ENCODE measurements at places on chromosomes 5 and 9.

GRCh38 chr9:22214497-22215031, 205.5 kb upstream of the CDKN2B start:
- DNase-seq = peak; percentile 34

DNA sequence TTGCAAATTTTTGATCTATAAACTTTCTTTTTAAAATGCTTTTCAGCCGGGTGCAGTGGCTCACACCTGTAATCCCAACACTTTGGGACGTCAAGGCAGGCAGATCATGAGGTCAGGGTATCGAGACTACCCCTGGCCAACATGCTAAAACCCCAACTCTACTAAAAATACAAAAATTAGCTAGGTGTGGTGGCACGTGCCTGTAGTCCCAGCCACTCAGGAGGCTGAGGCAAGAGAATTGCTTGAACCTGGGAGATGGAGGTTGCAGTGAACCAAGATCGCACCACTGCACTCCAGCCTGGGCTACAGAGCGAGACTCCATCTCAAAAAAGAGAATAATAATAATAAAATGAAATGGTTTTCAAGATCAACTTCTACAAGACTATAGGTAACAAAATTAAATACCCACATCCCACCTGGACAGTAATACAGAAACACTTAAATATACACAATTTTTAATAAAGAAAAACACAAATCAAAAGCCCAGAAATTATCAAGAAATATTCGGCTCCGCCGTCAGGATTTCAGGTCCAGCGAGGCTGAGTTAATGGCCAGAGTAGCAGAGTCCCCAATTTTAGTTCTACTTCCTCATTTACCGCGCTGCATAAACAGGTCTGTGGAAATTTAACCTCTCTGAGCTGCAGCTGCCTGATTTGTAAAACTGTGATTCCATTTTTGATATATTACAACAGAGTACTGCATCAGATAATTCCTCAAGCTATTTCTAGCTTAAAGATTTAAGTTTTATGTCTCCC, 4.0 kb downstream of the TUT7 start:
- DNase-seq = no peak

GRCh38 chr5:115524199-115524847, 20.3 kb downstream of the FEM1C start:
- no peak for DNase-seq

DNA sequence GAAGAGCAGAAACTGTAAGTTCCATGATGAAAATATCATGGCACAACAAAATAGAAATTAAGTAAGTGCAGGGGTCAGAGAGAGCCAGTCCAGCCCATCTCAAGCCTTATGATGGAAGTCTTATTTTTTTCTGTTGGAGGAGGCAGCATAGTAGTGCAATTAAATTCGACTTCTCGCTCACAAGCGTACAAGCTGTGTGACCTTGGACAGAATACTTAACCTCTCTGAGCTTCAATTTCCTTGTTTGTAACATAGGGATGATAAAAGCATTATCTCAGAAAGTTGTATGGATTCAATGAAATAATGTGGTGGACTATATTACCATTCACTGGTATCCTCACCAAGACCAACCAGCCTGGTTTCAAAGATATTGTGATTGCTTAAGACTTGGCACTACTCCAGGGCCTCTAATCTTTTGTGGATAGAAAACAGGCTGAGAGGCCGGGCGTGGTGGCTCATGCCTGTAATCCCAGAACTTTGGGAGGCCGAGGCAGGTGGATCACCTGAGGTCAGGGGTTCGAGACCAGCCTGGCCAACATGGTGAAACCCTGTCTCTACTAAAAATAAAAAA, 26.8 kb upstream of the MVB12B start:
- peak; percentile 3 for DNase-seq

GRCh38 chr9:72464857-72465592, 56.4 kb upstream of the TMC1 start:
- no peak for DNase-seq

DNA sequence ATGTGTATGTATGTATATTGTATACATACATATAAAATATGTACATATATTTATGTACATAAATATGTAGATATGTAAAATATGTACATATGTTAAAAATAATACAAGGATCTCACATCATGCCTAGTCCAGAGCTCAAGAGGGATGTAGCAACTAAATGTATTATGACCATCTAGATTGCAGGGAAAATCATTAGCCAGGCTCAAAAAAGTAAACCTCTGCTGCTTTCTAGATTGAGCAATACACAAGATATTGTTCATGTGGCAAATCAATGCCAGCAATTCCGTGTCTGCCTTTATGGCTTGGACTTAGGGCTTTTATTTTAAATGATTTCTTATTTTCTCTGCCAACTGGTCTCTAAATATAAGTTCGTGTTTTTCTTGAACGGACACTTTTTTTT, 65.2 kb downstream of the RAI14 start:
- peak; percentile 77 for DNase-seq

GRCh38 chr9:36118706-36119105, 17.8 kb upstream of the GLIPR2 start:
- no peak for DNase-seq

- DNase-seq = no peak
Measured at GRCh38 chr5:14781106-14781505, 90.5 kb downstream of the ANKH start.

DNA sequence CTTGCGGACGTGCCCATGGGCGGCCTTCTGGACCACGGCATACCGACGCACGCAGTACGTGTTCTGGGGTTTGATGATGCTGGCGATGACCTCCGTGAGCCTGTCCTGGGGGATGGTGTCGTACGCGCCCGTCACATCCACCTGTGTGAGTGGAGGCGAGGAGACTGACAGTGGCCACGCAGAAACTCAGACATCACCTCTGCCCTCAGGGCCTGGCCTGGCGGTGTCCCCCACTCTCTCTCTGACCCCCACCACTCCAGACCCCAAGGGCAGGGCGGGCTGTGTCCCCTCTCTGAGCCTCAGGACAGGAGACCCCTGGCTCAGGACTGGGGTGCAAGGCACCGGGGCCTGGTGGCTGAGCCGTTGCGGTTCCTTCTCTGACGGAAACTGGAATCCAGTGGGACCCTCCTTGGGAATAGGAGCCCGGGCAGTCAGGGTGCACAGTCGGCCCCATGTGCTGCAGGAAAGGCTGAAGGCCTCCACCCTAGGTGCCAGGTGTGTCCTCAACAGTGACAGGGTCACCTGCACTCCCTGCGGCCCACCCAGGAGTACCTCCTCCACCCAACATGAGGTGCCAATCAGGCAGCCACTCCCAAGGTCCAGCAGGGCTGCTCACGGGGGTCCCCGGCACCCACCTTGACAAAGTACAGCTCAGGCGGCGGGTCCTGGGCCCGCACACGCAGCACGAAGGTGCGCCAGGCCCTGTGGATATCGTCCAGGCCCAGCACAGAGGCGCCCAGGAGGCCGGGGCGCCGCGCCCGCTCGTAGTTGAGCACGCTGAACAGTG, 16.0 kb downstream of the TERT start:
- no peak for DNase-seq

DNA sequence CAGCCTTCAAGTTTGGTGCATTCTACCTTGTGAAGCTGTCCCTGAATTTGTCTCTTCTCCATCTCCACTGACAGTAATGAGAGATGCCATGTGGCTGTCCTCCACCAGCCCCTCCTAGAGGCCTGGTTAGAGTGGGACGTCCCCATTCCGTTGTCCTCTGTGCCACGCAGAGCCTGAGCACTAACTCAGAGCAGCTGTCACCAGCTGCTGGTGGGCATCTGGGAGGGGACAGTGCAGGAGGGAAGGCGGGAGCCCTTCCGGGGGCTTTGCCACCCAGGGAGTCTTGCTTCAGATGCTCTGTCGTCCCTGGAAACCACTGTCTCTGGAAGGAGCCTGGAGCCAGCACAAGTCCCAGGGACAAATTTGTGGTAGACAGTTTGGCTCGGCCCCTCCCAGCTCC, 78.6 kb downstream of the PDZD2 start:
- no peak for DNase-seq

DNA sequence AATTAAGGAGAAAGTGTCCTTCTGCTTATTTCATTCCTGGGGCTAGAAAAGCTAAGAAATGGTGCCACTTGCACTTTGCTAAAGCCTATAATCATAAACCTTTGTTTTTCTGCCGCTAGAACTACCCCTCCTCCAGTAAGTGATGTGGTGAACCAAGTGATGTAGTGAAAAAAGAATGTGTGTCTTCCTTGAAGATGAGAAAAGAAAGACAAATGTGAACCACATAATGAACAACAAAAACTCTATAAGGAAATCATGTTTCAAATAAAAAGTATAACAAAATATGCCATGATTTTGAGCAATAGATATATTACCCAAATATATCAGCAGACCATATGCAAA, 179.0 kb upstream of the SGCD start:
- DNase-seq = peak; percentile 74

- no peak for DNase-seq
Measured at GRCh38 chr5:32651638-32652037, 59.5 kb upstream of the NPR3 start.

DNA sequence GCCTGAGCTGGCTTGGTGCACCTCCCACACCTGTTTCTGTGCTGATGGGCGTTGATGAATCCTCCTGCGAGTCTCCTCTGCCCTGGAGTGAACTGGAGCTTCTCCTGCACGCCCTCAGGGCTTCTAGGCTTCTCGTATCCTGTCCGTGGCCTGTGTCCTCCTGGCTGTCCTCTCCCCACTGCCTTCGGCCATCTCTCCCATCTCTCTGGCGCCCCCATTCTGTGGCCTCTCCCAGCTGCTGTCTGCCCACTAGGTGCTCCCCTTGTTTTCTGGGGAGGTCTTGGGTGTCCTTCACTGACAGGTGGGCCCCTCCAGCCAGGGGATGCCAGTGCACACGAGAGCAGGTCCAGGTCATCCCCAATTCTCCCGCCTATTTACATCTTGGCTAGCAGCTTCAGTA, 28.8 kb downstream of the AHRR start:
- no peak for DNase-seq

GRCh38 chr9:75504721-75505120, 385.8 kb upstream of the PCSK5 start:
- DNase-seq = no peak

DNA sequence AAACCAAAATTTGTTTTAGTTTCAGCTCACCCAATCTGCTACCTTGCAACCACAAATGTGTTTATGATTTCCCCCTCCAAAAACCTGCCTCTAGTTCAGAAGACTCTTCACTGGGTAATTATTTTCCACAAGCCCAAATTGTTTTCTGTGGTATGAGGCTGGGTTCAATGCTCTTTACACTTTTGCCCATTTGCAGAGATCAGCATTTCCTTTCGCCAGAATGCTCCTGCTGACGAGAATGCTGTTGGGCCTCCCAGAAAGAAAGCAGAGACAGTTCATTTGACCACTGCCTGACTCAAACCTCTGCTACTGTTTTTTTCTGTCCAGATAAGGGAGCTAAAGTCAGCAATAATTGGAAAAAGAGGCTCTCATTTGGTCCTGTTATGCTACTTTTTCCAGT, 427.3 kb downstream of the PDE4D start:
- DNase-seq = no peak

DNA sequence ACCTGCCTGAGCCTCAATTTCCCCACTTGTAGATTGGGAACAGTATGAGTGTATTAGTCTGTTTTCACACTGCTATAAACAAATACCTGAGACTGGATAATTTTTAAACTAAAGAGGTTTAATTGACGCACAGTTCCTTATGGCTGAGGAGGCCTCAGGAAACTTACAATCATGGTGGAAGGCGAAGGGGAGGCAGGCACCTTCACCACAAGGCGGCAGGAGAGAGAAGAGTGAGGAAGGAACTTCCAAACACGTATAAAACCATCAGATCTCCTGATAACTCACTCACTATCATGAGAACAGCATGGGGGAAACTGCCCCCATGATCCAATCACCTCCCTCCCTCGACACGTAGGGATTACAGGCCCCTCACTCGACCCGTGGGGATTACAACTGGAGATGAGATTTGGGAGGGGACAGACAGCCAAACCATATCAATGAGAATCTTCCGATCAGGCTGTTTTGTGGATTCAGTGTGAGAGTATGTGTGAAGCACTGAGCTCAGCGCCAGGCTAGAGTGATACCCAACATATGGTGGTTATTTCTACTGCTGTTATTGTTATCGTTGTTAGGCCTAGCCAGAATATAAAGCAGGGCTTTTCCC, 14.6 kb upstream of the LMX1B start:
- no peak for DNase-seq

GRCh38 chr9:92055624-92056023, 59.6 kb downstream of the SPTLC1 start:
- DNase-seq = no peak

DNA sequence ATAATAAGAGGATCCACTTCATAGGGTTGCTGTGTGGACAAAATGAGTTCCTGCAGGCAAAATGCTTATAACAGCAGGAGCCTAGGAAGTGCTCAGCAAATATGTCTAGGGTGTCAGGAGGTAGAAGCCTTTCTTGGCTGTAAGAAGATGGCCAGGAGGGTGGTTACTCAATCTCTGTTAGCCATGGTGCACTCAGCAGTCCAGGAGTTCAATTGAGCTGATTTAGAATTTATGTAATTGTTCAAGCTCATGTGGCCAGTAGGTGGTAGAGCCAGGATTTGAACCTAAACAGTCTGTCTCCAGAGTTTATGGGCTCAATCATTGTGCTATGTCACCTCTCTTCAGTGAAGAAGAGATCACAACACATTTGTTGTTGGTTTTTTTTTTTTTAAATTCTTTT, 381.2 kb downstream of the KIF4B start:
- DNase-seq = no peak

DNA sequence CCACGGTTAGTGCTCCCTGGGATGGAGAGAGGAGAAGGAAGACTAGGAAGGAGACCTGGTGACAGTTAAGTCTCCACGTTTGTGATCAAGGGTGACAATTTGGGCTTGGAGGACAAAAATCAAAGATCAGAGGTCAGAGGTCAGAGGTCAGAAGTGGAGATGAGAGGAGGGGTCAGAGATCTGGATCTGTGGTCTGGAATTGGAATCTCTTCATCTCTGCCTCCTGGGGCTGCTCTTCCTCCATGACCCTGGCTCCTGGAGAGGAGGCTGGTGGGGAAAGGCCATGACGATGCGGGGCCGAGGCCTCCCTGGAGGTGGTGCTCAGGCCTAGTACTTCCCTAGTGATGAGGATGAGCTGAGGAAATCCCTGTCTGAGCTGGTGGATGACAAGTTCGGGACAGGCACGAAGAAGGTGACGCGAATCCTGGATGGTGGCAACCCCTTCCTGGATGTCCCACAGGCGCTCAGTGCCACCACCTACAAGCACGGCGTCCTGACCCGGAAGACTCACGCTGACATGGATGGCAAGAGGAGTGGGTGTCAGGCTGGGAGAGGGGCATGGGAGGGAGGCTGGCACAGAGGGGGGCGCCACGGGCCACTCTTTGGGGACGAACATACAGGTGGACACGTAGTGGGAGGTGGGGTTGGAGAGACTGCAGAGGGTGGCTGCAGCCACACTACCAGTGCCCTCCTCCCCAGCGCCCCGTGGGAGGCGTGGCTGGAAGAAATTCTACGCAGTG, 41.0 kb downstream of the PSD2 start:
- DNase-seq = no peak

DNA sequence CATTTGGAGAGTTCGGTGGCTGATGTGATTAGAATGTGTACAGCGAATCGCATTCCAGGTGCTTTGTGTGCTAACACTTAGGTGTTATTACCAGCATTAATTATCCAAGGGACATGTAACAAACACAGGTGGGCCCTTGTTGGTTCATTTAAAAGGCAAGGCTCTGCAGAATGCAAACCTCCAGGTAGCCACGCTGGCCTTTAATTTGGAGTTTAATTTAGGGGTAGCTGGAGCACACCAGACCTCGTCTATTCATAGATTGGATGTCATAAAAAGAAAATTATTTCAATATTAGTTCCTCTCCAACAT, 191.1 kb downstream of the MAT2B start:
- DNase-seq = no peak
